Stimulated activated CD8-positive, alpha-beta memory T cell treated with anti-CD3 and anti-CD28 coated beads, Interleukin-4, amount 100 ng/mL, for 1 hour (primary cell): ENCODE measurements at places on chromosomes 3 and 15.

DNA sequence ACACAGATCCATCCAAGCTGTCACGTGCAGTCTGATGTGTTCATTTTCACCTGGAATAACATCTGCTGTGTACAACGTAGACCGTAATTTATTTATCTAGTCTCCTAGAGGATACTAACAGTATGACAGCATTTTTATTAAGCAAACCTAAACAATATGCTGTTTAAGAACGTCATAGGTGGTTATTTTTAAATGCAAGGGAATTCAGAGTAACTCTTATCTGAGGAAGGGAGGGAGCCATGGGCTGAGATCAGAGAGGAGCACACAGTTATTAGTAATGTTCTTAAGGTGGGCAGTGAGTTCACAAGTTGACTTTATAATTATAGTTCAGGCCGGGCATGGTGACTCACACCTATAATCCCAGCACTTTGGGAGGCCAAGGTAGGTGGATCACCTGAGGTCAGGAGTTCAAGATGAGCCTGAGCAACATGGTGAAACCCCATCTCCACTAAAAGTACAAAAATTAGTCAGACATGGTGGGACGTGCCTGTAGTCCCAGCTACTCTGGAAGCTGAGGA lies 193.6 kb downstream of the UACA start:
- DNase-seq: no peak

GRCh38 chr15:69848551-69849231 lies 249.0 kb downstream of the TLE3 start:
- no peak for DNase-seq

DNA sequence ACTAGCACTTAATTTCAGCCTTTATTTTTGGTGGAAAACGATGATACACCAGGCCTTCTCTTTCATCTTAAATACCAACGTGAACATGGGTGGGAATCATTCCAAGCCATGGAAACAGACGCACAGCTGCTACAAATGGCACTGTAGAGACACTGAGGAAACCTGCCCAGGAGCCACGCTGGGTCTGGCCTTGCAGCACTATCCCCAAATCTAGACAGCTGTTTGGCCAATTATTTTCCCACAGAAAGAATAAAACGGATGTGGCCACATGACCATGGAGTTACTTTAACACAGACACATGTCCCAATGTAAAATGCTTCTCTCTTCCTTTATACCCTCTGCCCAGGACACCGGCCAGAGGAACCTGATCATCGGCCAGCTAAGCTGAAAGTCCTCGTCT lies 83.6 kb upstream of the OCA2 start:
- no peak for DNase-seq

DNA sequence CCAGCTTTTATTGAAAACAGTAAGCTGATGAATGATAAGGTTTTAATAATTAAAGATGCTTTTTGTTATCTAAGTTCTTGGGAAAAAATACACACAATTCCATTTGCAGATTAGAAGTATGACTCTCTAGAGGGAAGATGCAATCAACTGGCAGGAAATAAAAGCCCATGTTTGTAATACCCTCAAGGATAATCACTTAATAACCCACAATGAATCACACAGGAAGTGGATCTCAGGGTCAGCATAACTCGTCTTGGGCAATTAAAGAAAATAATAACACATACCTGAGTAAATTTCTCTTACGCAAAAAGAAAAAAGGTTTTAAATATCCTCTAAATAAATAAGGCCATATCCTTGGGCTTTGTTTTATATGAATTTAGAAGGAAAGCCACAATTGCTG lies 9.4 kb upstream of the EID1 start:
- no peak for DNase-seq

GRCh38 chr3:152742368-152743347 lies 92.3 kb upstream of the P2RY1 start:
- DNase-seq: no peak

DNA sequence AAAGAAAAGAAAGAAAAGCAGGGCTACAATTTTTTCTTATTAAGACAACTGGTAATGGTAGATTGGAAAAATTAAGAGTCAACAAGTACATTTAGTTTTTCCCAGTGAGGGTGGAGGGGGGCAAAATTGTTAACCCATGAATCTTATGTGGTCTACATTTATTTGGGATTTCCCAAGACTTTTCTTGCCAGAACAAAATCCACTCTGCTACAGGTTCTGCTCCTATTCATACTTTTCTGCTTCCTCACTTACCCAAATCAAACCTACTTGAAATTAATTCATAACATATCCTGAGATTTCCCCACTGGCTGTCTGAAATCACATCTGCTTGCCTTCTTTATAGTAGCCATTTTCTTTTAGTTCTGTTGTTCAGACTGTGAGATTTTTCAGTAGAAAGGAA lies 41.1 kb downstream of the VGLL3 start:
- no peak for DNase-seq

DNA sequence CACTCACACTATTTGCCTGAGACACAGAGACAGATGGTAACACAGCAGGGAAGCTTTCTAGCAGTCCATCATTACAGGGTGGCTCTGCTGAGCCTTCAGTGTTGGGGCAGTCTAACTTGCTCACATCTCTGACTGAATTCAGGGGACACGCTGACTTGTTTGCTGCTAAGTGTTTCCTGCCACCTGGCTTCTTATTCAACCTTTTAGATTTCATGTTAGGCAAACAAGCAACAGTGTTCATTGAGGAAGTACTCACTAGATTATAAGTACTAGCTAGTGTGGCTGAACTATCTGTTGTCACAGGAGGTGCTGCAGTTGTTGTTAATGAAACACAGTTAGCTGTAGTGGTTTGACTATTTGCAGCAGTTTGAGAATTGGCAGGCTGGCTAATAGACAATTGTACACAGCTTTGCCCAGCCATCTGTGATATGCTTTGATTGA lies 37.3 kb downstream of the USF3 start:
- no peak for DNase-seq

GRCh38 chr3:140316466-140316865 lies 361.4 kb upstream of the TRIM42 start:
- no peak for DNase-seq

GRCh38 chr3:97974996-97975395 lies 2.8 kb upstream of the RIOX2 start:
- DNase-seq: no peak

GRCh38 chr3:196981657-196982056 lies 13.0 kb upstream of the PIGZ start:
- no peak for DNase-seq

- no peak for DNase-seq
These were observed 15.9 kb downstream of the COLQ start for GRCh38 chr3:15505479-15506165.

DNA sequence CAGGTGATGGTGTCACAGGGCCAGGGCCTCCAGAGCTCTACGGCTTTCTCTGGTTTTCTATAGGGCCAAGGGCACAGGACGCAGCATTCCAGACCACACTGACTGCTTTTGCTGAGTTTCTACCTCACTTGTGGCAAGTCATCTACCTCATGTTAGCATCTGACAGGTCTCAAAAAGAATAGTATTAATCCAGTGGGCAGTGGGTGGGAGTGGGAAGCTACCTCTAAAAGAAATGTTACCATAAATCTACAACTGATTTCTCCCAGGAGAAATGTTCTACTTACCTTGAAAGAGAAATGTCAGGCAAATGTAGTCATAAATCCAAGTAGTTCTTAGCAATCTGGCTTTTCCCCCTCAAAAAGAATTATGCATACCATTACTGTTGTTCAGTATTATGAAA lies 55.7 kb upstream of the CCR4 start:
- DNase-seq: no peak

- DNase-seq: no peak
These were observed 193.7 kb upstream of the MME start for GRCh38 chr3:154886437-154886836.

GRCh38 chr3:169072494-169072893 lies 591.0 kb downstream of the MECOM start:
- no peak for DNase-seq

- DNase-seq: no peak
These were observed 14.8 kb upstream of the RAD51 start for GRCh38 chr15:40680151-40680550.

- no peak for DNase-seq
These were observed 344.2 kb upstream of the MCTP2 start for GRCh38 chr15:93887151-93887550.

DNA sequence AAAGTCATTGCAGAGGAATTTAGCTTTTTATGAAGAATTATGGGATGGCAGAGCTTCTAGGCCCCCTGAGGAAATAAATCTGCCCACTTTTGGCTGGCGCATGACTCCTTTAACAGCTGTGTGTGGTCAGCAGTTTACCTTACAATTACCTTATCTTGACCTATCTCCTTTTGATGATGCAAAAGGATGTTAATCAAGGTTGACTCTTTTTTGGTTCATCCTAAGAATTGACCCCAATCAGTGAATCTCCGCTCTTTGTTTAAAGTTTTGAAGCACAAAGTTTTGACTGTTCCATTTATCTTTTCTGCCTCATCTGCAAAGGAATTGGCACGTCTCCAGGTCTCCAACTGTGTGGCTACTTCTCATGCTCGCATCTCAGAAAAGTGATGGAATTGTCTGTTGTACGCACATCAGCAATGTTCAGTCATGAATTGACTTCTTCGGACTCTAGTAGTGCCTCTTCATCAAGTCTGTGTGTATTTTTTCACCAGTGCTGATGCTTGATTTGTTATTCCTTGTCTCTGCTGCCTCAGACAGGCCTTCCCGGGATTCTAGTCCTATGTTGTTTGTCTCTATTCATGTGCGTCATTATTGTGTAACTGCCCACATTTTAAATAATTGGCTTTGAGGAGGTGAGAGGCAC lies 196.2 kb upstream of the CFAP20DC start:
- DNase-seq: no peak

GRCh38 chr3:186705882-186706780 lies 11.0 kb upstream of the KNG1 start:
- DNase-seq: no peak

- DNase-seq: no peak
These were observed 69.0 kb downstream of the LINGO1 start for GRCh38 chr15:77563623-77564156.

DNA sequence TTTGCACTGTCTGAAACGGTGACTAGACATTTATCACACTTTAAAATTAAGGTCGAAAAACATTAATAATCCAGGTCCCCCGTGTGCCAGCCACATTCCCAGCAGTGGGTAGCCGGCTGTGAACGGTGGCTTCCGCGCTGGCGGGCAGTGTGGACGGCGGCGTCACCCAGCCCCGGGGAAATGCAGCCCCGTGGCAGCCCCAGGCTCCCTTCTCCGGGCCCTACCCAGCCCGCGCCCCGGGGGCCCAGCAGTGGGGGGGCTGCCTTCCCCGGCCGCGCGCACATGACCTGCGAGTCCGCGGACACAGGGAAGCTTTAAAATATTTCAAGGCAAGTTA lies 25.3 kb downstream of the GABRA5 start:
- no peak for DNase-seq

DNA sequence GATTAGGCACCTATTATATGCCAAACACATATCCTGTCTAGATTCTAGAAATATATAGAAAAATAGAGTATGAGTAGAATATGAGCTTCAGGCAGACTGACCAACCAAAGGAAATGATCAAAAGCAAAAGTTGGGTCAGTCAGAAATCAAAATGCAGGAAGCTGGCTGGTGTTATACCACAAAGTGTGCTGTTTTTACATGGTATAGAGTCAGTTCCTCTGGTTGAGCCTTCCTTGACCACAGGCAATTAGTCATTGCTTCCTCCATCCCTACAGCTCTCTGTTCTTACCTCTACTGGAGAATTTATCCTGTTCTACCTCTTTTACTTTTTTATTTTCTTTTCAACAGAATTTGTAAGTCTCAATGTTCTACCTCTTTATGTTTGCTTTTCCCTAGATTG lies 149.8 kb downstream of the TMCO5A start:
- DNase-seq: no peak

DNA sequence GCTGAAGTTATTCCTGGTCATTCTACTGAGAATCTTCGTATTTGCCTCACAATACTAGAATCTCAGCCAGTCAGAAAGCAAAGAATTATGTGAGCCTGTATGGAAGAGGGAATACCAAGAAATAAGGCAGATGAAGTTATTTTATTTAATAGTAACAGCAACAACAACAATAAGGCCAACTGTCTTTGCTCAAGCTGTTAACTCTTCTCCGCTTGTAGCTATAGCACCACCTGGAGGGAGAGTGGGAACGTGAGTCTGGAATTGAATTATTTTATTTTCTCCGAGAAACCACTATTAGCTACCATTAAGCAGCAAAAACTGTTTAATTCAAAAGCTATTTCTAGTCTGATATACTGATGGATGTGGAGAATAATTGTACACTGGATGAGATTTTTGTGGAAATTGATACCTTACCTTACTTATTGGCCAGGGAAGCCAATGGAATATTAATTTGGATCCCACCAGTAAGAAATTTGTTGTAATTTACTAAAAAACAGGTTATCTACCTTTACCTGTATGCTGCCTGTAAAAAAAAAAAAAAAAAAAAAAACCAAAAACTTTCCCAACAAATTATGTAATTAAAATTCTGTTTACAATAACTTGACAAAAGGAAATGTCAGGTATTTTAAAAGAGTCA lies 50.1 kb downstream of the CALML4 start:
- DNase-seq: no peak

- DNase-seq: no peak
These were observed 8.9 kb downstream of the NSUN3 start for GRCh38 chr3:94071713-94072284.

DNA sequence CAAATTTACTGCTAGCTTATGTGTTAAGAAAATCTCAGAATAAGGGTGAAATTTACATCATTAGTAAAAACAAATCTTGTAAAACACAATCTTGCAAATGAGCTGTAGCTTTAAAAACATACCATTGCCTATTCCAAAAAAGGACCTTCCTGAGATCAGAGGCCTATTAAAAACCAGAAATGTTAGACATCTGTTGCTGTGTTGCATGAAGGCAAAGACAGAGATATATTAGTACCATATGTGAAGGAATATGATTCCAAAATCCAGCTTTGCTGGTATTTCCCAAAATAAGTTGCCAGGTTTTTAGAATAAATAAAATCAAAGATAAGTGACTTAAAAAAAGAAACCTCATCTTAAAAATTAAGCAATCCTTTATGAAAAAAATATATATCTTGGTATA lies 504.1 kb upstream of the CDIN1 start:
- DNase-seq: no peak

- no peak for DNase-seq
These were observed 84.0 kb upstream of the CACNA2D3 start for GRCh38 chr3:54038391-54038790.

GRCh38 chr3:5317557-5317956 lies 130.1 kb downstream of the EDEM1 start:
- DNase-seq: no peak

- no peak for DNase-seq
These were observed 441.3 kb downstream of the MAGI1 start for GRCh38 chr3:65597226-65597951.

DNA sequence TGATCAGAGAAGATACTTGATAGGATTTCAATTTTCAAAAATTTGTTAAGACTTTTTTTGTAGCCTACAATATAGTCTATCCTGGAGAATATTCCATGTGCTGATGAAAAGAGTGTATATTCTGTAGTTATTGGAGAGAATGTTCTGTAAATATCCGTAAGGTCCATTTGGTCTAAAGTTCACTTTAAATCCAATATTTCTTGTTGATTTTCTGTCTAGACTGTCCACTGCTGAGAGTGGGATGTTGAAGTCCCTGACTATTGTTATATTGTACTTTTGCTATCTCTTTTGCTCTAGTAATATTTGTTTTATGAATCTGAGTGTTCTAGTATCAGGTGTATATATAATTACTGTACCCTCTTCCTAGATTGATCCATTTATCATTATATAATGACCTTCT lies 406.2 kb upstream of the CNTN4 start:
- DNase-seq: no peak

- DNase-seq: no peak
These were observed 253.4 kb downstream of the IGSF11 start for GRCh38 chr3:118781232-118781631.

GRCh38 chr3:10672422-10672821 lies 143.6 kb upstream of the SLC6A11 start:
- DNase-seq: no peak
